ENCODE measurements at places on chromosomes 5 and 9.

DNA sequence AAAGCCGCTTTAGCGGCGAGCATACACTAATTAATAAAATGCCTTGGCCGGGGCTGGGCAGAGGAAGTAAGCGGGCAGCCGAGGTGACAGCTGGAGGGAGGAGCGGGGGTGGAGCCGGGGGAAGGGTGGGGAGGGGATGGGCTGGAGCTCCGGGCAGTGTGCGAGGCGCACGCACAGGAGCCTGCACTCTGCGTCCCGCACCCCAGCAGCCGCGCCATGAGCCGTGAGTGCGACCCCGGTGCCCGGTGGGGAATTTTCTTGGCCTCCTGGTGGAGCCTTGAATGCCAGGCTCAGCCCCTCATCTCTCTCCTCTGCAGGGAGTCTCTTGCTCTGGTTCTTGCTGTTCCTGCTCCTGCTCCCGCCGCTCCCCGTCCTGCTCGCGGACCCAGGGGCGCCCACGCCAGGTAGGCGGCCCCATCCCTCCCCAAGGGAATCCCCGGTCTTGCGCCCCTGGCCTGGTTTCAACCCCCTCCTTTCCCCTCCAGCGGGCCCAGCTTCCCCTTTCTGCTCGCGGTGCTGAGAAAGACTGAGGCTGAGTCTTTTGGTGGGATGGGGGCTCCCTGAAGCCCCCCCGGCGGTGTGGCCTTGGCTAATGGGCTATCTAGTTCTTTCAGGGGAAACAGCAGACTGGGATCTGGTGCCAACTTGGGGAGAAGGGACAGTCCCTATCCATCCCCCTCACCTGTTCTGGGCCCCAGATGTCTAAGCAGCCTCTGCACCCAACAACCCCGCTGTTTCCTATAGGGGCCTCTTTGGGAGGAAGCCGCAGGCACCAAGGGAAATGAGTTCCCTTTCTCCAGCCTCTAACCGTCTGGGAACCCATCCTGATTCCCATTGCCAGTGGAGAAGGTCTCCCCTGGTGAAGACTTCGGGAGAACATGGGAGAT, at the start of gene PTGS1:
PTGS1 (plus strand) TSS at position 156 of the 887 bp plus-strand sequence; CDS start at position 217, 61 bp downstream.
- DNase-seq: no peak

GRCh38 chr5:68725905-68726683, 367.7 kb upstream of the SLC30A5 start:
- DNase-seq: no peak

DNA sequence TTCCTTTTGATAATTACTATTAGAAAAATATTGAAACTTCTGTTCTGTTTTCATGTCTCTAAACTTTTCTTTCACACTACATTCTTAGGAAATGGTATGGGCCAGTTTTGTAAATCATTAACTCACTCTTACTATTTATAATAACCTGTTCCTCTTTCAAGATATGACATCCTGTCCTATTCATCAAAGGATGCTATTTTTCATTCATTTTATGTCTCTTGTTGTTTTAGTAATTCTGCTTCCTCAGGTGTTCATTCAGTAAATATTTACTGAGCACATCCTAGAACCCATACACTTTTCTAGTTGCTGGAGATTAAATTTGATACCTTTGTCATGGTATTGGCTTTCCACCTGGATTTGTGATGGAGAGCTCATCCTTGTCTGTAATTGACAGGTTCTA, 58.0 kb downstream of the GDA start:
- DNase-seq: no peak

DNA sequence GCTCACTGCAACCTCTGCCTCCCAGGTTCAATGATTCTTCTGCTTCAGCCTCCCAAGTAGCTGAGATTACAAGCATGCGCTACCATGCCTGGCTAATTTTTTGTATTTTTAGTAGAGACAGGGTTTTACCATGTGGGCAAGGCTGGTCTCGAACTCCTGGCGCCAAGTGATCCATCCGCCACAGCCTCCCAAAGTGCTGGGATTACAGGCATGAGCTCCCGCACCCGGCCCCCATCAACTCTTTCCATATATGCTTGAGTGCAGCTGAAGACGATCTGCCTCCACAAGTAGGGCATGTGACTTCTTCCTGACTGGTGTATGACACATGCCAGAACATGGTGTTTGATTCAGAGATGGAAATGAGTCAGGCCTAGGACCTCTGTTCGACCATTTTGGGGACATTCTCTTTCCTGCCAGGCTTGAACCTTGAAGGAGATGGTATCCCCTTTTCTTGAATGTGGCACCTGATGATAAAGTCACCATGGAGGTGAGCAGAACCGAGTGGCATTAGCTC, 7.5 kb upstream of the CNOT6 start:
- no peak for DNase-seq

DNA sequence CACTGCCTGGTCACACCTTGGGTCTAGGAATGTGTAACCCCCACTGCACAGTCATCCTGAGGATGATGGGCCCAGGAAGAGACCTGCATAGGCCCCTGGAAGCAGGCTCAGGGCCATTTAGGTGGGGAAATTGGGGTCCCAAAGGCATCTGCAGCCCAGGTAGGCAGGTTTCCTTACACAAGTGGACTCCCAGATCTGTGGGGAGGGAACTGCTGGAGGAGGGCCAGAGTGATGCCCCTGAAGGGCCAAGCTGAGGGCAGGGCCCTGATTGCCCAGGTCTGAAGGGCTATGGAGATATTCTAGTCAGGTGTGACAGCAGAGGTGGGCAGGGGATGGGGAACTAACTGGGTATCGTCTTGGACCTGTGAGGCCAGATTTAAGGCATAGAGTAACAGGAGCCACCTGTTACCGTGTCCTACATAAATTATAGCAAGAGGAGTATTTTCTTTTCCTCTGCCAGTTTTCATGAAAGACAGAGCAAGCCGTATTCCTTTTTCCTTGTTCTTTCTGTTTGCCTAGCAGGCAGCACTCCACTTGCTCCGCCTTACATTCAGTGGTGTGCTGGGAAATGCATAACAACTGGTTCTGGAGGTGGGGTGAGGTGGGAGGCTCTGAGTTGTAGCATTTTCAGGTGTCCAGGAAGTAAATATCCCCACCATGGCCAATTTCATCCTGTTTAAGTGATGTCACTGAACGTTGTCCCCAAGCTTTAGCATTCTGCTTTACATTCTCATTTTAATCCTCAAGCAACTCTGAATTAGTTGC, 41.3 kb downstream of the PPARGC1B start:
- DNase-seq: no peak

- no peak for DNase-seq
Observed at GRCh38 chr5:173456751-173457171, 128.5 kb upstream of the STC2 start.

DNA sequence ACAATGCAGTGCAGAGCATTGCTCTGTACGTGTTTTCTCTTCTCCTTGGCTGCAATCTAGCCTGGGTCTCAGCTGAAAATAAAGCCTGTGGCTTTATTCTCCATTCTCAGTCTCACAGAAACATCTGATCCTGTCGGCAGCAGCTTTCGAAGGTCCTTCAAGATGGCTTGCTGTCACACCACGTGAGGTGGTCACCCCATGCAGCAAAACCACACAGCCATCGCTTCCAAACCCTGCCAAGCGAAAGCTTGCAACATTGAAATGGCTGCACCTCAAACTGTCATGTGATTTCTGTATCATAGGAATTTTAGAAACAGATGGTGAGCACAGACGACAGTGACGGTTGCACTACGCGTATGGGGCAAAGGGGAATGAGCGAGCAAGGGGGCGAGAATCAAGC, 98.5 kb upstream of the SMARCA2 start:
- no peak for DNase-seq

DNA sequence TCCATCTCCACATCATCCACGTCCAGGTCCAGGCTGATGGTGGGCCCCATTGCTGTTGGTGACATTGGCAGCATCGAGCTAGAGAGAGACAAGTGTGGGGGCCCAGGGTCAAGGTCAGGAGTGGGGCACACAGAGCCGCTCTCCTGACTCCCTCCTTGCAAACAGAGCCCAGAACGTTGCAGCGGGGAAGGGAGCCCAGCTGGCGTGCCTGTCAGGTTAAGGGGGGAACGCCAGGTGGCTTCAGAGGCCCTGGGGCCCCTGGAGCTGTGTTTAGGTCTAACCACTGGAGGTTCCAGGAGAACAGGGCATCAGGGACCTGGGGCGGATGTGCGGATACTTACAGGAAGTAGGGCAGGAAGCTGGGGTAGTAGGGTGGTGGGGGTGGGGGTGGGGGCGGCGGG, 7.5 kb downstream of the RNF44 start:
- DNase-seq: no peak

GRCh38 chr9:77614645-77615044, 33.5 kb downstream of the GNA14 start:
- DNase-seq: no peak

DNA sequence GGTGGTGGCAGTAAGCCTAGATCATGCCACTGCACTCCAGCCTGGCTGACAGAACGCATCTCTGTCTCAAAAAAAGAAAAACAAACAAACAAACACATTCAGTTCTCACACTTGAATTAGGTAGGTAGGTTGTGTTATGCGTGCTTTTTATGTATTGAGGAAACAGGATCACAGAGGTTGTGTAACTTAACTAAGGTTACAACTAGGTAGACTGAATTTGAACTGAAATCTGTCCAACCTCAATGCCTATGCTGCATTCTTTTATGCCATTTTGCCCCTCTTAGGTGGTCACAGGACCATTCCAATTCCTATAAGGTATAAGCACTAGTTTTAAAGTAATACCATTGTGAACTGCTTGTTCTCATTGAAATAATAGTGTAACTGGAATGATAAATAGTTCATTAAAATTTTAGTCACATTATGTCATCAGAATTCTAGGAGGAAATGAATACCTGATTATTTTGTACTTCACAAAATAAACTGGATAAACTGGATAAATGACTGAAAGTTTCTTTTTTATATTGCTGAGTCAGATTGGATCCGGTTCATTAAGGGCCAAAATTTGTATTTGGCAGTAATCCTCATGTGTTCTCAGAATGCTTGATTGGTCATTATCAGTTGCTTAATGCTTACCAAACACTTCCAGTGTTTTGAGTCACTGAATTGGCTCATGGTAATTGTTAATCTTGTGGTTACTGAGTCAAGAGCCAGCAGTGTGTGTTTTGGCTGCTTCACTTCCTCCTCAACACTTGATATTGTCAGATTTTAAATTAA, 7.1 kb downstream of the UBAP1 start:
- DNase-seq: no peak

DNA sequence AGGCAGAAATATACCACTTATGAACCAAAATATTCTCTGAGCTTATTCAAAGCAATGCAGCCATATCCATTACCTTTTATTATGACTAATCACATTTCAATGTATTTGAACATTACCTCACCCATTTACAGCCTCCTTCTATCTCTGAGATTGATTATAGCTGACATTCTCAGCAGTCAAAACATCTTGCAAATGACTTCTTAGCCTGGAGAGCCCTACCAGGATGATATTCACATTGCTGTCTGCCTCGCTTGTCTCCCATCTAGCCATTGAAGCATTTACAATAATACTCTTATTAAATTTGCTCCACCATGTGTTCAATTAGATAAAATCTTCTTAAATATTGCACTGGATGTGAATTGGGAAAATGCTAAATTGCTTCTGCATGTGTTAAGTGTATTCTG, 1879.9 kb upstream of the ACO1 start:
- no peak for DNase-seq

DNA sequence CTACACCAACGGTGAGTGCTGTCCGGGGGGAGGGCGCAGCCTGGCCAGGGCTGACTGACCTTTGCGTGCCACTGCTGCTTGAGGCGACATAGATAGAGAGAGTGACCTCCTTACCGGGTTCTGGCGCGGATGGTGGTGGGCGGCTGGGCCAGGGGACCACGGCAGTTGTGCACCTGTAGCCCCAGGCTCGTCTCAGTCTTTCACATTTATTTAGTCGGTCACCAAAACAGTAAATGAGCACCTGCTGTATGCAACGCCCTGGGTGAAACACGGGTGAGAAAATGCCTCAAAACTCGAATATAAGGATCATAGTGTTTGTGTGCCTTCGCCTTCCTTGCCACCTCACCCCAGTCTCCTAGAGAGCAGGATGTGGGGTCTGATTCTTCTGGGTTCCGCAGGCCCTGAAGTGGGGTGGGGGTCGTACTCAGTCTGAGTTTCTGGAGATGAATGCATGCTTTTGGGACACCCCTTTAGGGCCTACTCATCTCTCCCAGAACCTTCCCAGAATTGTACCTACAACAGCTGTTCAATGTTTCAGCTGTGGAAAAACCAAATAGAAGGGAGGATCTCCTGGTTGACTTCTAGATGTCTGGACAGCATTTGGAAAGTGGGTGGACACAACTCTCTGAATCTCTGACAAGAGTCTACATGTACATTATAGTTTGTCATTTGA, 714 bp downstream of the SEC24A start:
- DNase-seq: no peak

- no peak for DNase-seq
Observed at GRCh38 chr5:78341440-78341839, 19.0 kb upstream of the SCAMP1 start.

DNA sequence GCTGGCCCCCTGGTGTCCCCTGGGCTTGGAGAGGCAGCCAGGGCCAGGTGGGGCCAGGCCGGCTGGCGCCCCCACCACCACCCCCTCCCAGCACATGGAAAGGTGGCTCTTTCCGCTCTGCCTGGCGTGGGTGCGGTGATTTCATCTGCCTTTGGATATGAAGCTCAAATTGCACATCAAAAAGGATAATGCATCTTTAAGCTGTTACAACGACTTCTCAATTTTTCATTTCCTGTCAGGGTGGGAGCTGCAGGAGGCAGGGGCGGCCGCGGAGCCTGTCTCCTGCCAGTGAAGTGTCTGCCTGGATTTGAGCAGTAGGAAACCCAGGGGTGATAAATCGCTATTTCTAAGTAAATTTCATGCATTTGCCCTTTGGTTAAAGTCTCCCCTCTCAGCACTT, 169.2 kb upstream of the MVB12B start:
- no peak for DNase-seq

GRCh38 chr9:87672586-87672985, 53.3 kb upstream of the CTSL start:
- DNase-seq: no peak

DNA sequence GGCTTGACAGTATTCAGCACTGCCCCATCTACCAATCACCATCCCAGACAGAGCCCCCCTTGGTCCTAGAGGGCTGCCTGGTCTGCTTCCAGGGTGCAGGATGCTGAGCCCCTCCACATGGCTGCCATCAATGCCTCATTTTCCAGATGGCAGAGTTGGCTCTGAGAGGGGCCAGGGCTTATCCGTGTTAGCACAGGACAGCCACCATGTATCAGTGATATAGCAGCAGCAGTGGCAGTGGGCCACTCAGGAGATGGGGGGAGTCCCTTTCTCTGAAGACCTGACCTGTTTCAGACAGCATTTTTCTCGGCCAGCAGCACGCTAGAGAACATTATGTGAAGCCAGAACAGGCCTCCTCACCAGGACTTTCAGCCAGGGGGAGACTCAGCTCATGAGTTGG, 1.6 kb upstream of the SMIM32 start:
- no peak for DNase-seq

- no peak for DNase-seq
Observed at GRCh38 chr5:99543841-99544240, 615.0 kb upstream of the CHD1 start.

GRCh38 chr9:104142799-104143549, 48.9 kb downstream of the SMC2 start:
- DNase-seq: no peak

GRCh38 chr9:15140051-15140450, 167.0 kb downstream of the TTC39B start:
- no peak for DNase-seq
